ENCODE measurements at places on chromosomes 4 and X.

DNA sequence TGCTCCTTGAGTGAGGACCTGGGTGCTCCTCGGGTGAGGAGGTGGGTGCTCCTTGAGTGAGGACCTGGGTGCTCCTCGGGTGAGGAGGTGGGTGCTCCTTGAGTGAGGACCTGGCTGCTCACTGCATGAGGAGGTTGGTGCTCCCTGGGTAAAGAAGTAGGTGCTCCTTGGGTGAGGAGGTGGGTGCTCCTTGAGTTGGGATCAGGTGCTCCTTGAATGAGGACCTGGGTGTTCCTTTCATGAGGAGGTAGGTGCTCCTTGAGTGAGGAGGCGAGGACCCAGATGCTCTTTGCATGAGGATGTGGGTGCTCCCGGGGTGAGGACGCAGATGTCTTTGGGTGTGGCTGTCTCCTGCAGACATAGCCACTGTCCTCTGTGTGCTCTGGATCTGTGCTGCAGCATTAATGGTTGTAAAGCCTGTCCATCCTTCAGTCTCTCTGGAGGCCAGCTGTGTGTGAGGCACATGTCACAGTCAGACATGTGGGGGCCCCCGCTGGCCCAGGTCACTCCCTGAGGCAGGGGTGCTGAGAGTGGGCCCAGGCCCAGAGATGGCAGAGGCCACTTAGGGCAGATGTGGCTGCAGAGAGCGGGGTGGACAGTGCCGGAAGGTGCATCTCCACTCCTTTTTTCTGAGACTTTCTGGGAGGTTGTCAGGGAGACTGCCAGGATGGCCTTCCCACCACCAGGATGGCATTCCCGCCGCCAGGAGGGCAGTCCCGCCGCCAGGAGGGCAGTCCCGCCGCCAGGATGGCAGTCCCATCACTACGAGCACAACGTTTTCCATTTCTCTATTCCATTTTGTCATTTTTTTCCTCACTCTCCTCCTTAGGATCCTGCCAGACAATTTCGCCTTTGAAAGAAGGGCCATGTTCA, 101.8 kb downstream of the HMX1 start:
- no peak for DNase-seq

GRCh38 chr4:173932701-173933100, 350.8 kb downstream of the FBXO8 start:
- no peak for DNase-seq

DNA sequence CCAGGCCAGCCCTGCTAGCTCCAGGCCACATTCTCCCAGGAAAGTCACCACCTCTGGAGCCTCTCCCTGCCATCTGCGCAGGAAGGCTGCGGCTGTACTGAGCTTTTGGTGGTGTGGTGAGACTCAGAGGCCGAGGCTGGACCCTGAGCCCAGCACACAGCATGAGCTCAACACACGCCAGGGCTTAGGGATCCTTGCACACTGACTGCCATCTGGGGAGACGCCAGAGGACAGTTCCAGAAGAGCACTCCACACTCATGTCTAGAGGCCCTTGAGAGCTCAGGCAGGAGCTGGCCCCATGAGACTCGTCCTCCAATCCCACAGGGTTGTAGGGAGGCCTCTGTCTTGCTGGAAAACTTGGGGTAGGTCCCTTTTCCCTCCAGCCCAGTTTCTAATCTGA, 40.6 kb downstream of the ABLIM2 start:
- DNase-seq = no peak

- DNase-seq = peak; percentile 30
Measured at GRCh38 chr4:153152501-153153338, 51.5 kb upstream of the TRIM2 start.

DNA sequence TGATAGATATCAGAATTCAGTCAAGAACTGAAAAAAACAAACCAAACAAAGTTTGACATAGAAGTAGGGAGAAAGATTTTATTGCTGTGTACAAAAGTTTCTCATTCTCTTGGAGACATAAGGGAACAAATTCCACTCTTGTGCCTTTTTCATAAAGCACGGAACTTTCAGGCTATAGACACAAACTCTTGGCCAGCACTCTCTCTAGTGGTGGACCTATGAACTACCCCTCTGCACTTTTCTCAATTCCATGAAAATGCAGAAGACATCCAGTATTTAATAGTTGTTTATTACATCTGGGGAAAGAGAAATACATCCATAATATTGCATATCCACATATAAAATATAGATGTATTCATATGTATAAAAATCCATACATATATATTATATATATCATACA, 291.6 kb upstream of the HS3ST1 start:
- DNase-seq = no peak

GRCh38 chrX:54785901-54786300, 12.2 kb downstream of the ITIH6 start:
- DNase-seq = no peak

DNA sequence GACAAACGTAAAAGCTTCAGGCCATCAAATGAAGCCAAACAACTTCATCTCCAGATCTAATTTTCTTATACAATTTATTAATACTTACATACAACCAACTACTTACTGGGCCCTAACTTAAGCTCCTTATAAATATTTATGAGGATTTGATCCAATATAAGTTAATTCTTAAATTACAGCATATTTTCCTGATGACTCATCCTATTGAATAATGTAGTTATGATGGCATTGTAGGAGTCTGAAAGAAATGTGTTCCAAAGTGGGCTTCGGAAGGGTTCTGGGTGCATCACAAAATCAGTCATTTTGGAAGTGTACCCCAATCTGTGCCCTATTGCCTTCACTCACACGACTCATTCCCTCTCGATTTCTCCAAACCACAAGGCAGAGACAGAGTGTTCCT, 455.1 kb upstream of the CTSO start:
- DNase-seq = no peak

DNA sequence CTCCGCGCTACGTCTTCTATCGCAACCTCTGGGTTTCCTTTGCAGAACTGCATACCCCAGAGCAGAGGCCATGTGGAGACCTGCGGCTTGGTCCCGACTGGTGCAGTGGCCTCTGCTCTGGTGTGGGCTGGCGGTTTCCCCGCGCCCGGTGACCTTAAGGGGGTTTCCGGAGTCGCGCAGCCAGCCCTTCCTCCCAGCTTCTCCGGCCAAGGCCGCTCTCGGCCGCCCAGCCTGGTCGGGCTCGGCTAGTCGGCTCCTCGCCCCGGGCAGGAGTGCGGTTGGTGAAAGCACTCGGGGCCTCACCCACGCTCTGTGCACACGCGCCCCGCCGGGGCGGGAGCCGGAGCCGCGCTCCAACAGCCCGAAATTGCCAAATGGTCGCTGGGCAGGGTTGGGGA, 84.9 kb downstream of the BCOR start:
- no peak for DNase-seq

- DNase-seq = no peak
Measured at GRCh38 chr4:78357122-78357521, 194.4 kb upstream of the ANXA3 start.

- no peak for DNase-seq
Measured at GRCh38 chrX:36414056-36414455, 494.5 kb downstream of the CFAP47 start.

- no peak for DNase-seq
Measured at GRCh38 chr4:145709843-145710242, 29.9 kb downstream of the C4orf51 start.

DNA sequence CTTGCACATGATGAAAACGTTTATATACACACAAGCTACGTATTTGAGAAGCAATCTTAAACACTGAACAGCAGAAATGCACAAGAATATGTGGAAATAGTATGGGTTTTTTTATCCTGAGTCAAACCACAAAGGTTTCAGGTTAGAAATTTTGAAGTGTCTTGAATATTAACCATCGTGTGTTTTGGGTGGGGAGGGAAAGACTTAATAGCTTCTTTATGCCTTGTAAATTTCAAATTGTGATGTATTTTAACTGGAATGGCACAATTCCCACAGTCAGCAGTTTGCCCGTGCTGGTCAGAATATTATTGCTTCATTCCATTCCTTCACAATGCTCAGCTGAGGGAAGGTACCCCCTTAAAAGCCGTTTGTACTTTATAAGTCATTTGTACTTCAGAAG, 67.4 kb upstream of the WDR1 start:
- DNase-seq = no peak

DNA sequence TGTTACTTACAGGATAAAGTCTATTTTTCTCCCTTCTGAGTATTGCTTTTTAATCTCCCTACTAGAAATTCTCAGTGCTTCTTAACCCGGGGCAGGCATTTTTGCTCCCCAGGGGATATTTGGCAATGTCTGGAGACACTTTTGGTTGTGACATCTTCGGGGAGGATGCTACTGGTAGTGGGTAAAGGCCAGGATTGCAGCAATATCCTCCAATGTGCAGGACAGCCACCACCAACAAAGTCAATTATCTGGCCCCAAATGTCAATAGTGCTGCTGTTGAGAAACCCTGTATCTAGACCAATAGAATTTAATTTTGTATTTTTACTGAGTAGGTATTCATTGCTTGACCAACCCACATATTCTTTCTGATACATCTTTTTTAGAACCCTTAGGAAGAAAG, 669.5 kb upstream of the MAGEB2 start:
- DNase-seq = no peak

DNA sequence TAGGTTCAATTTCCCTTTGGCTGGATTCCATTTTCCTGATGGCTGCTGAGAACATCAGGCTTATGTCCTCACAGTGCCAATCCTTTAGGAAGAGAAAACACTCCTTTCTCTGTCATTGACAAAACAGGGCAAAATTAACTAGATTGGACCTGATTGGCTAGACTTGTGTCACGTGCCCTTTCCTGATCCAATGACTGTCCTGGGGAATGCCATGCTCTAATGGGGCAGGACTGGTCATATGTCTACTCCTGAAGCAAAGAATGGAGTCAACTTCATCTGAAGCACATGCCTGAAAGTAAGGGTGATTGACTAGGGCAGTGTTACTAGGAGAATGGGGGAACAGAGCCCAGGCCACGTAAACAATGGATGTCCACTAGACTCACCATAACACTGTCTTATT, 220.4 kb downstream of the KDR start:
- no peak for DNase-seq

DNA sequence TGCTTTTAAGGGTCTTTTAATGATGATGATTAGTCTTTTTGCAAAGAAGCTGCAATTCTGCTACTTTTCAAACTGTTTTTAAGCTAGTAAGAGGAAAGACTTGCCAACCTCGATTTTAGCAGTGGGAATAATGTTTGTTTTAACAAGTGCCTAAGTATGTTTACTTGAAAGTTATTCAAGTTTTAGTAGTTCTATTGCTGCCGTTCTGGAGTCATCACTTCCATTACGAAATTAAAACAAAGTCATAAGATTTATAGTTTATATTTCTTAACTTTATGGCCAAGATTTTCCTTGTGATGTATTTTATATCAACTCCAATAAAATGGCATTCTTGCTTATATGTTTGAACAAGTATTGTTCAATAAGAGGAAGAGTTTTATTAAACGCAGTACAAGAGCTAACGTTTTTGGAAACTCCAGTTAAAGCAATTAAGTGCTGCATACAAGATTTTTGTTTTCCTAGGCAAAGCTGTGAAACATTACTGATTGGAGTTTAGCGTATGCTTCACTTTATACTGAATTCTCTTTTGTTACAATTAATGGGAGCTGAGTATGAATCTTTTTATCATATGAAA, 211.3 kb downstream of the TENM3 start:
- DNase-seq = no peak

DNA sequence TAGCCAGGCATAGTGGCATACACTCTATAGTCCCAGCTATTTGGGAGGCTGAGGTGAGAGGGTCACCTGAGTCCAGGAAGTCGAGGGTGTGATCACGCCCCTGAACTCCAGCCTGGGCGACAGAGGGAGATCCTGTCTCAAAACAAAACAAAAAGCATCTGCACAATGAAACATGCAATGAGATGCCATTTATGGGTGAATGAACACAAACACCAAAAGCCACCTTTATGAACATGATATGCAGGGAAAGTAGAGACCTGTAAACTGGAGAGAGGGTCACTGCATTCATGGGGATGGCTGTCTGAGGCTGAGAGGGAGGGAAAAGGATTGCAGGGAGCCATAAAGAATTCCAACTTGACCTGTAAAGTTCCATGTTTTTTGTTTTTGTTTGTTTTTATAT, 70.7 kb downstream of the EVC start:
- DNase-seq = no peak

DNA sequence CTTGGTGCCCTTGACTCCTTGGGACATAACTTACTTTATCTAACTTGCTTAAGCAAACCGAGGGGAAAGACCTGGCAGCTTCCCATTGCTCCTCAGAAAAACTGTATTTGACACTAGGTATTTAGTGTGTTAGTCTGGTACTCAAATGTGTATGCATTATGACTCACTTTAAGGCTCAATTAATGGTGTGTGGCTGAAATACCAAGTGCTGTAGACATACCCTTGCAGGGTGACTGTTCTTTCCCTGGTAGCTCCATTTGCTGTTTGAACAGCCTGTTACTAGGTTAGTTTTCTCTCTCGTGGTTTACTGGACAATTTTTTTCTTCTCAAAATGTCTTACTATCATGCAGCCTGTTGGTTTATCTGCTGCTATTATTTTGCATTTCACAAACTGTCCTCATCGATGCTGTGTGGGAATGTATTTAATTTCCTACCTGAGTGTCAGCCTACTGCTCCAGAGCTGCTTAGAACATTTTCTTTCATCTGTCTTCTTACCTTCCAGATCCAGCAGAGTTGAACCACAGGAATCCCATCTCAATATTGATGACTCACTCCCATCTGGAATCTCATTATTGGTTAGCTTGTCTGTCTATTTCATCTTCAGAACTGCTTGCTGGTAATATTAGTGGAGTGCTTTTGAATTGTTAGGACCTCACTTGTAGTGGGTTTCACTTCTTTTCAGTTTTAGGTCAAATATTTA, 158.0 kb upstream of the FAT1 start:
- no peak for DNase-seq

DNA sequence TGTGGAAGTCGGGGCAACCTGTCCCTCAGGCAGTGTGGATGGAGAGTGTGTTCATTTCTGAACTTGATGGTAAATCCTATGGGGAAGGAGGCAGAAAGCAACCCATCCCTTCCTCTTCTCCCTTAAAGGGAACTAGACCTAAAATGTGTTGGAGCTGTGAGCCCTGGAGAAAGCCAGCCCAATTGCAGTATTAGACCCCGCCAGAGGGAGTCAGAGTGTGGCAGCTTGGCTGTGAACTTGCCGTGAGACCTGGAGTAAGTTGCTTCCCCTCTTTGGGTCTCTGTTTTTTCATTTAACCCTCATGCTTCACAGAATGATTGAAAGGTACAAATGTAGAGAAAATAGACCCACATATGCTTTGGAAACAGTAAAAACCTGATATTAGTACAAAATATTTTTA, 108.7 kb upstream of the PAK3 start:
- no peak for DNase-seq

DNA sequence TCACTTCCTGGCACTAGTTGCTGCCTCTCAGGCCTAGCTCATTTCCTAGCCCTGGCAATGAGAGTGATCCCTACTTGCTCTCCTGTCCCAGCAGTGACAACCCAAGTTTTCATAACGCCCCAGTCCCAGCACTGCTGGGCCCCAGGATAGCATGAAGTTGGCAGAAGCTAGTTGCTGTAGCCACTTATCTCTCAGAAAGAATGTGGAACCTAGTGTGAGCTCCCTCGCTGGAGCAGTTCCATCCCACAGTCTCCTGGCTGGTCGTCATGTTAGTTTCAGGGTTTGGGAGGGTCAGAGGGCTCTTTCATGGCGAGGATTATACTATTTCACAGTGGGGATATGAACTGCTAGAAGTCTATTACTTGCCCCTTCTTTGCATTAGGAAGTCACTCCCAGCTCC, 5.1 kb downstream of the PF4 start:
- no peak for DNase-seq

Measured in stimulated activated CD8-positive, alpha-beta memory T cell treated with anti-CD3 and anti-CD28 coated beads, Interleukin-4, amount 100 ng/mL, for 4 hours (primary cell).